Ecto neural progenitor cell (in vitro differentiated cells): ENCODE measurements at places on chromosomes 1 and 21.

GRCh38 chr1:55870106-55870505 is 654.9 kb upstream of the USP24 start:
- DNase-seq, result no peak

DNA sequence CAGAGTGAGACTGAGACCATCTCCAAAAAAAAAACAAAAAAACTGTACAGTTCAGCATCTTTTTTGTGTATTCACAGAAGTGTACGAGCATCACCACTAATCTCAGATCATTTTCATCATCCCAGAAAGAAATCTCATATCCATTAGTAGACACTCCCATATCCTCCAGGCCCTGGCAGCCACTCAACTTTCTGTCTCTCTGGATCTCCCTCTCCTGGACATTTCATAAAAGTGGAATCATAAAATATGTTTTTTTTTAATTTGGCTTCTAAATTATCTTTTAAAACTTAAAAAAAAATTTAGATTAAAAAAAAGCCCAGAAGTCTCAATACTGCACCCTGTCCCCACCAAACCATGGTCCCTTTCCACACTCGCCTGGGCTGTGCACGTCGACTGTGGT is 22.1 kb downstream of the RIPPLY3 start:
- DNase-seq, result no peak

- DNase-seq, result no peak
These were observed 91.6 kb upstream of the TTC39A start for GRCh38 chr1:51421964-51422363.

GRCh38 chr21:41754479-41754891 is 12.4 kb downstream of the RIPK4 start:
- peak; percentile 60 for DNase-seq

DNA sequence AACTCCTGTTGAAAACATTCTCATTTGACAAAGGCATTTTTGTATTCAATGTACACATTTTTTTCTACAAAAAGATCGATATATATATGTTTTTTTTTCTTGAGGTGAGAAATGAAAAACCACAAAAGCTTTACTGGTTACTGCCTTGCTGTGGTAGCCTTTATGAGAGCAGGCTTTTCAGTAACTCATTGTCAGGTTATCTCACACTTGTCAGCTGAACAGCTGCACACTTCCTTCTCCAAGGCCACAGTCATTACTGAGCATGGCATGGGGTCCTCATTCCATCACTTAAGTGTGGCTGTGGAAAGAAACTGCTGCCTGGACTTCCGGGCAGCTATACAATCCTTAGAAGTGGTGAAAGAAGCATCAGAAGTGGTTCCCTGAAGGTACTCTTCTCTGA is 169.3 kb upstream of the ZP4 start:
- no peak for DNase-seq

- no peak for DNase-seq
These were observed 264.2 kb downstream of the USP25 start for GRCh38 chr21:15993951-15994350.

GRCh38 chr1:200846398-200846797 is 26.4 kb upstream of the GPR25 start:
- DNase-seq, result no peak

- no peak for DNase-seq
These were observed 9.7 kb upstream of the PRELP start for GRCh38 chr1:203465948-203466347.

GRCh38 chr1:42056460-42056859 is 96.8 kb upstream of the GUCA2B start:
- DNase-seq, result no peak

GRCh38 chr1:244603498-244603897 is 49.4 kb upstream of the DESI2 start:
- DNase-seq, result no peak

DNA sequence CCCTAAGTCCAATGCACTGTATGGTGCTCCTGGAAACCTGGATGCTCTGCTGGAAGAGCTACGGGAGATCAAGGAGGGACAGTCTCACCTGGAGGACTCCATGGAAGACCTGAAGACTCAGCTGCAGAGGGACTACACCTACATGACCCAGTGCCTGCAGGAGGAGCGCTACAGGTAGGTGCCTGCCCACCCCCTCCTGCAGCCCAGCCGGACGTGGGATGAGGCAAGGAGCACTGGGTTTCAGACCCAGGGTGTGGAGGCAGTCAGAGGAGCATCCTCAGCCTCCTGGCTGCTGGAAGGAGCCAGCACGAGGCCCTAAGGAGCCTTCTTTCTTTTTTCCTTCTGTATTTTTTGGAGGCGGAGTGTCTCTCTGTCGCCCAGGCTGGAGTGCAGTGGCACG is 42.0 kb downstream of the TMCC2 start:
- DNase-seq, result no peak

- DNase-seq, result no peak
These were observed 1.3 kb downstream of the PARK7 start for GRCh38 chr1:7962636-7963377.

DNA sequence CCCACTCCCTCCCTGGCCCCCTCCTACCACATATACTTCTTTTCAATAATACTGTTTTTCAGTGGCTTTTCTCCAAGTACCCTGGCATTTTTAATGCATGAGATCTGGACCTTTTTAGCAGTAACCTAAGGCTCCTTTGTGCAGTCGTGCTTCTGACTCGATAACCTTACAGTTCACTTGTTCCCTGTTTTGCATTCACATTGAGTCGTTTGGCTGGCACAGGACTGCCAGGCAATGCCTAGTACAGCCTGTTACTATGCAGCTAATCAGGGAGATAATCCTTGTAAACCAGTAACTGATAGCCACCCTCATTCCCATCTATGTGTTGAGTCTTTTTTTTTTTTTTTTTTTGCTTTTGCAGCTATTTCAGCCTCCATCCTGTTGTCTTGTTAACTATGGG is 3.7 kb downstream of the ATP1B1 start:
- no peak for DNase-seq

DNA sequence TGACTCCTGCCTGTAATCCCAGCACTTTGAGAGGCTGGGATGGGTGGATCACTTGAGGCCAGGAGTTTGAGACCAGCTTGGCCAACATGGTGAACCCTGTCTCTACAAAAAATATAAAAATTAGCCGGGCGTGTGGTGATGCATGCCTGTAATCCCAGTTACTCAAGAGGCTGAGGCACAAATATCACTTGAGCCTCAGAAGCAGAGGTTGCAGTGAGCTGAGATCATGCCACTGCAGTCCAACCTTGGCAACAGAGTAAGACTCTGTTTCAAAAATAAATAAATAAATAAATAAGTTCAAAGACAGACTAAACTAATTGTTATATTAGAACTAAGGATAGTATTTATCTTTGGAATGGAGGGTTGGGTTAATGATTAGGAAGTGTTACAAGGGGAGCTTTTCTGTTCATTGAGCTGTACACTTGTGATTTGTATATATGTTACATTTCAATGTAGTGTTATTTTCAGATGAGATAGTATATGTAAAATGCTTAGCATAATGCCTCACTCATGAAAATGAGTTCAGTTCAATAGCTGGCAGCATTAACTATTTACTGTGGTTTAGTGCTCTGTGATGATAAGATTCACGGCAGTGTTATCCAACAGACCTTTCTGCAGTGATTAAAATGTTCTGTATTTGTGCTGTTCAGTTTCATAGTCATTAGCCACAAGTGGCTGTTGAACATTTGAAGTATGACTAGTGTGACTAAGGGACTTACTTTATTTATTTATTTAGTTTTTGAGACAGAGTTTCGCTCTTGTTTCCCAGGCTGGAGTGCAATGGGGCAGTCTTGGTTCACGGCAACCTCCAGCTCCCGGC is 47.7 kb downstream of the OSBPL9 start:
- DNase-seq, result no peak

DNA sequence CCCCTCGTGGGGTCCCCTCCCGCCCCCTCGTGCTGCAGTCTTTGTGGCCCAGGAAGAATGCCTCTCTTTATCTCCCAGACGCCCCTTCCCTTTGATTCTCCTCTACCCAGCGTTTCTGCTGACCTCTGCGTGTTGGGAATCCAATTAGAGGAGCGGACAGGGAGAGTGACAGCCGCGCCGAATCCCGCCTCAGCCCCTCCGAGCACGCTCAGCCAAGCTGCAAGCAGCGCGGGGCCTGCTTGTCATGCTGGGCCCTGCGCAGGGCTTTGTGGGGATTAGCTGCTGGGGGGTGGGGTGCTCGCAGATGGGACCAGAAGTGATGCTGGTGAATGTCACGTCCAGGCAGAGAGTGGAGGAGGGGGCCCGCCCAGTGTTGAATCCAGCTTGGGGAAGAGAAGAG is 91.1 kb downstream of the EPHB2 start:
- peak; percentile 89 for DNase-seq

DNA sequence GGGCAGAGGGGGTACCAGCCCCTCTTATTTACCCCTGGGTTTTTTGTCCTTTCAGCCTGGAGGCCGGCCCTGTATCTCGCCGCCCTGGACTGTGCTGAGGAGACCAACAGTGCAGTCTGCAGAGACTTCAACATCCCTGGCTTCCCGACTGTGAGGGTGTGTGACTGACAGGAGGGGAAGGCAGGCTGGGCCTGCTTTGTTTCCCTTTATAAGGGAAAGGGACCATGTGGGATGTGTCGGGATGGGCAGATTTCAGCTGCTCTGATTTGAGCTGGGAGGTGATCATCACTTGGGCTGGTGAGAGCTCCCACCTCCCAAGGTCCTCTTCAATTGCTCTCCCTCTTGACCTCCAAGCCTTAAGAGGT is 11.7 kb downstream of the QSOX1 start:
- DNase-seq, result no peak

GRCh38 chr1:225660544-225660946 is 7.6 kb upstream of the ENAH start:
- DNase-seq, result no peak

GRCh38 chr21:33025489-33026442 is at the start of gene OLIG2:
TSS of gene OLIG2 (plus strand) at chr21:33025935. CDS start at chr21:33026863, 928 bp downstream.
- peak; percentile 94 for DNase-seq

- DNase-seq, result no peak
These were observed 7.8 kb upstream of the PTTG1IP start for GRCh38 chr21:44881198-44881872.

DNA sequence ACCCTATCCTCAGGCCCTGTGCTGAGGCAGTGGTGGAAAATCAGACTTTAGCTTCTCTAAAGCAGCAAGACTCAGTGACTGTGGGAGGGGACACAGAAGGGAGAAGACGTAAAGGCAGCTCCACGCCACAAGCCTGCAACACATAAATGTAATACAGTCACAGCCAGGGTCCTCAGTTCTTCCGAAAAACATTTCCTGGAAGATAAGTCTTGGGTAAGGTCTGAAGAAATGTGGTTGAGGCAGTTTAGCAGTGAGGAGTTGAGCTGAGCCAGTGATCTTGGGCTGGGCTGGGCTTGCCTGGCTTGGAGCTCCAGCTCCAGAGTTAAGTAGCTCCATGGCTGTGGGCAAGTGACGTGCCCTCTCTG is 127.8 kb upstream of the ADAR start:
- DNase-seq, result no peak

GRCh38 chr1:167784876-167785550 is 63.2 kb downstream of the MPZL1 start:
- DNase-seq, result no peak

DNA sequence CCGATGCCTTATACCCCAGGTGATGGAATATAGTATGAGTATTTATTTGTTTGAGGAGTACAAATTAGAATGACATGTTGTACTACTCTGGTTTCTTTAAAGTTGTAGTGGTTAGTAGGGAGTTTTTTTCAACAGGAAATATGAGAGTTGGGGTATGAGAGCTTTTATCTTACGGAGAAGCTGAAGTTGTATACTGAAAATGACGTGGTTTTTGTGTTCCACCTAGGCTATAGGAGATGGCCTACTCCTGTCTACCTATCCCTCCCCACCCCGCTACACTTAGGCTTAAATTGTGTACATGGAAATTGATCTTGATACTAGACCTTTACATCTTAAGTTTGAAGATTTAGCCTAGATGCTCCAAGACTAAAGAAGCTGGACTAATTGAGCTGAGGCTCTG is 6.8 kb upstream of the HAX1 start:
- no peak for DNase-seq

- no peak for DNase-seq
These were observed 10.5 kb downstream of the CEP104 start for GRCh38 chr1:3846541-3846940.

GRCh38 chr1:195934817-195935553 is 673.3 kb downstream of the KCNT2 start:
- no peak for DNase-seq
